ENCODE measurements at places on chromosomes 6 and 20. TPM values are rescaled to one million over a fixed set of nuclear protein-coding genes. Genes with fewer than 3 reads are reported as not detected.

DNA sequence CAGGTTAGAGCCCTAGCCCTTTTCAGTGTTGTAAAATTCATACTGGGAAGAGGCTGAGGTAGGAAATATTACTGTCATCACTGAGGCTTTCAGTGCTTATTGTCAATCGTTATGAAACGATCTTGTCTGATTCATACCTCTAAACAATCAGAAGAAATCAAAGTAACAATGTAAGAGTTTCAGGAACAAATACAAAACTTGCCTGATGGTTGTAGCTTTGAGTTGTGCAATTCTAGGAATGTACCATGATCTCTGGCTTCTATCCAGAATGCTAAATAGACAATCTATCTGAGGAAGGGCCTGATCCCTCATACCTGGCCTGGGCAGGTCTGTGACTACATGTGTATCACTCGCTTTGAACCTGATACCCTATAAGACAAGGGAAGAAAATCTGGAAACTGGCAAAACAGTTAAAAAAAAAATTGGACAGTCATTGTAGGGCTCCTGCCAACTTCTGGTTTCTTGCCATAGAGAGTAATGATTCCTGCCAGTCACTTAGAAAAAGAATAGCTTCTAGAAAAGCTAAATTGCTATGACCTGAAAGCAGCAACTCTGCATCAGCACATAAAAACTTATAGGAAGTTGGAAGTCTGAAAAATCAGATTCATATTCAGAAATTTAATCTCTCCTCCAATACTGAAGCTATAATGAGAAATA lies 234.7 kb downstream of the BTBD9 start:
- DNase-seq: no peak
- no peaks in the 10 kb centered on the region for H3K27me3 ChIP-seq
- no peak overlapping the region for H3K4me3 ChIP-seq
- no peak overlapping the region for H3K27ac ChIP-seq

GRCh38 chr6:53168516-53169267 lies 20.1 kb upstream of the GCM1 start:
- no peak for DNase-seq
- no peak overlapping the region for H3K4me3 ChIP-seq
- H3K36me3 ChIP-seq: no peaks in the 10 kb centered on the region
- peaks cover 6% of the 10 kb centered on the region for H3K4me1 ChIP-seq

GRCh38 chr20:10179574-10180298 lies 38.9 kb upstream of the SNAP25 start:
- H3K27me3 ChIP-seq: no peaks in the 10 kb centered on the region
- no peak overlapping the region for H3K4me3 ChIP-seq
- no peak overlapping the region for H3K27ac ChIP-seq
- H3K4me1 ChIP-seq: no peaks in the 10 kb centered on the region
- peak; percentile 47 for DNase-seq
- H3K36me3 ChIP-seq: no peaks in the 10 kb centered on the region

GRCh38 chr6:69044534-69044933 lies 409.5 kb downstream of the ADGRB3 start:
- DNase-seq: no peak
- no peak overlapping the region for H3K4me3 ChIP-seq

GRCh38 chr20:3710011-3710466 lies 2.4 kb downstream of the SIGLEC1 start:
- H3K27me3 ChIP-seq: no peaks in the 10 kb centered on the region
- no peak overlapping the region for H3K4me3 ChIP-seq
- H3K27ac ChIP-seq: no peak overlapping the region
- DNase-seq: no peak
- H3K4me1 ChIP-seq: no peaks in the 10 kb centered on the region

DNA sequence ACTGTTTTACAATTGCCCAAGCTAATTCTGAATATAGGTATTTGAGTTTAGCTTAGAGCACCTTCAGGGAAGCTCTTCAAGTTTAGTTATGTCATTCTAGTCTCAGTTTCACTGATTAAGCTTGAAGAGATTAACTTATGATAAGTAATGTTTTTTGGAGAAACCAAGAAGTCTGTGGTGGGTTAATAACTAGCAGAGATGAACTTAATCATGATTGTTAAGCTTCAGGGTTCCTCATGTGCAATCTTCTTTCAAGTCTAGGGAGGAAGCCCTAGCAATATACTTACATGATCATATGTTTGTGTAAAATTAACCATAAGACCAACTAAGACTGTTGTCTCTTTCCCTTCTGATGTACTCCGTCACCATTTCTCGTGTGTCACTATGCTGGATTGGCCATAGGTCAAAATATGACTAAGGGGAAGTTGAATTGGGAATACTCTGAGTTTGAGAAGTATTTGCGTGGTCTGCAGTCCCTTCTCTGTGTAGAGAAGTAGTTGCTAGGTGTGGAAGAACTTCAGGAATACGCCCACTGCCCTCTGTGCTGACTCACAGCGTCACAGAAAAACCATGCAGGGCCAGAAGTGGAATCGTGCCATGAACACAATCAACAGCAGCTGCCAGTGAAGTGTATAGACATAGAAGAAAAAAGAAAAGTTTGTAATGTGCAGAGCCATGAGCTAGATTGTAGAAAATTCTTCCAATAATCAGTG lies 88.3 kb downstream of the SH3BGRL2 start:
- H3K4me3 ChIP-seq: no peak overlapping the region
- H3K27me3 ChIP-seq: no peaks in the 10 kb centered on the region
- DNase-seq: no peak
- H3K36me3 ChIP-seq: no peaks in the 10 kb centered on the region

Gene SIRPD
- total RNA-seq: not detected

Gene TRAPPC3L
- not detected for total RNA-seq

Measured in WTC11 (cell line).